Coronary artery (tissue), 2 donors: ENCODE measurements at places on chromosomes 1 and 21.

- DNase-seq = no peak
Observed at GRCh38 chr21:34912022-34912945, 136.8 kb downstream of the RUNX1 start.

GRCh38 chr1:226203240-226203639 lies 16.7 kb upstream of the ACBD3 start:
- DNase-seq = no peak

- no peak for DNase-seq
Observed at GRCh38 chr1:174262349-174263241, 103.3 kb downstream of the RABGAP1L start.

- no peak for DNase-seq
Observed at GRCh38 chr1:7149080-7149838, 364.0 kb downstream of the CAMTA1 start.
